ENCODE measurements at places on chromosomes 3 and 15. TPM values are rescaled to one million over a fixed set of nuclear protein-coding genes. Genes with fewer than 3 reads are reported as not detected.

The SSUH2 gene
- total RNA-seq: 0.27 TPM

- DNase-seq: no peak
Measured at GRCh38 chr3:73383470-73384049, 241.2 kb downstream of the PDZRN3 start.

The CHRD gene
- 0.11 TPM for total RNA-seq

The SHQ1 gene
- total RNA-seq: 32.5 TPM

The NDN gene
- 158 TPM for total RNA-seq

- no peak for DNase-seq
Measured at GRCh38 chr3:171803044-171803443, 7.2 kb downstream of the PLD1 start.

DNA sequence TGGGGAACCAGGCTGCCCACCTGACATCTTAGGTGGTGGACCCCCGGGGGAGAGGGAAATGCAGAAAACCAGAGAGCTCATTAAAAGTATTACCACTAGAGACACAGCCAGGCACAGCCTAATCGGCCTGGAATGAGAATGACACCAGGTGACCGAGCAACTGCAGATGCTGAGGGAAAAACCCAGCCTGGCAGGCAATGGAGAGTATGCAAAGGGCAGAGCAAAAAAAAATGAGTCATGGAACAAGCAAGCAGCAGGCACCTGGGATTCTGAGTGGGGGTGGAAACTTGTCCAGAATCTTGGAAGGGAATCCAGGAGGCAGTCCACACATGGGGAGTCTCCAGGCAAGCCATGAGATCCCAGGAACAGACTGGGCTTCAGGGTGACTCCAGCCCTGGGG lies 183.7 kb upstream of the LRRN1 start:
- no peak for DNase-seq
